NK-92 treated with Interleukin-12 subunit alpha and Interleukin-12 subunit beta, amount 100 ng/mL, for 24 hours (cell line): ENCODE measurements at places on chromosomes 4 and X.

DNA sequence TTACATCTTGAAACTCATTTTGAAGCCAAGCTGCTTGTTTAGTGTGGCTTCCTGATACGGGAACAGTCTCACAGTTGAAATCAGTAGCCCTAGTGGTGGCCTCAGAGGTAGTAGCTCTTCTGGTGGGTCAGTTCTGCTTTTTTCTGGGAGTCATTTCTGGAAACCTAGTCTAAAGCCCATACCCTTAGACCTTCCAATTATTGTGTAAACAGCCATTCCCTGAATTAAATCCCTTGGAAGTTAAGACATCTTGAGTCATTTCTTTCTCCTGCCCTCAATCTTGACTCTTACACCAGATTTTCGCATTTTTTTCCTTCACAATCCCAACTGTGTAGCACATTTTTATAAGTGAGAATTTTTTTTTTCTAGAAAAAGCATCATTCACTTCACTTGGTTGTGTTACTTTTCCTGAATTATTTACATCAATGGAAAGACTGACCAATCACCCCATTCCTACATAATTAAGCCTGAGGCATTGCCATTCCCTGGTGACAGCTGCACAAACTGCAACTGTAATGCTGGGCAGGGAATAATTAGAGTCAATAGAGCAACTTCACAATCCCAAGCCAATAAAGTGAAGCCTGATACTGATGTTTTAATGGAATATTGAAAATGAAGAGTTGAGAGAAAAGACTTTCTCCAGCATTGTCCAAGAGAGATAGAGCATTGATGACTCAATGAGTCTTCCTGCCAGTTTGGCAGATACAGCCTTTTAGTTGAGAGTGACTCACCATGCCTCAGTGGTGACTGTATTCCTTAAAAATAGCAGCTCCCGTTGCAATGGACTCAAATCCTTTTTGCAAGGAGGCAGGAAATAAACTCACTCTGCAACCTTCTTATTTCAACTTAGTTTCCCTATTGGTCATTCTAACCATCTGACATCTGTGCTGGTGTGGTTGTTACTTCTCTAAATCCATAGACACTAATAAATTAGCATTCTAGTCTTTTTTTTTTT, 13.0 kb upstream of the SEPSECS start:
- no peak for DNase-seq

- no peak for DNase-seq
These were observed 72.5 kb downstream of the ACOX3 start for GRCh38 chr4:8368061-8368481.

GRCh38 chr4:30716158-30716557, 4.0 kb upstream of the PCDH7 start:
- no peak for DNase-seq

GRCh38 chrX:68596871-68597270, 50.6 kb upstream of the STARD8 start:
- DNase-seq, result no peak

- DNase-seq, result no peak
These were observed 56.5 kb upstream of the CLNK start for GRCh38 chr4:10740891-10741620.

GRCh38 chr4:154720618-154721267, 23.1 kb upstream of the LRAT start:
- DNase-seq, result peak; percentile 5

DNA sequence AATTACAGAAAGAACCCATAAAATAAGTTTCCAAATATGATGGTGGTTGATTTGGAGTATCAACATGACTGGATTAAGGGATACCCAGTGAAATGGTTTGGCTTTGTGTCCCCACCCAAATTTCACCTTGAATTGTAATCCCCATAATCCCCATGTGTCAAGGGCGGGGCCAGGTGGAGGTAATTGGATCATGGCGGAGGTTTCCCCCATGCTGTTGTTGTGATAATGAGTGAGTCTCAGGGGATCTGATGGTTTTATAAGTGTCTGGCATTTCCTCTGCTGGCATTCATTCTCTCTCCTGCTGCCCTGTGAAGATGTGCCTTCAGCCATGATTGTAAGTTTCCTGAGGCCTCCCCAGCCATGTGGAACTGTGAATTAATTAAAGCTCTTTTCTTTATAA, 39.1 kb downstream of the WDFY3 start:
- DNase-seq, result no peak

DNA sequence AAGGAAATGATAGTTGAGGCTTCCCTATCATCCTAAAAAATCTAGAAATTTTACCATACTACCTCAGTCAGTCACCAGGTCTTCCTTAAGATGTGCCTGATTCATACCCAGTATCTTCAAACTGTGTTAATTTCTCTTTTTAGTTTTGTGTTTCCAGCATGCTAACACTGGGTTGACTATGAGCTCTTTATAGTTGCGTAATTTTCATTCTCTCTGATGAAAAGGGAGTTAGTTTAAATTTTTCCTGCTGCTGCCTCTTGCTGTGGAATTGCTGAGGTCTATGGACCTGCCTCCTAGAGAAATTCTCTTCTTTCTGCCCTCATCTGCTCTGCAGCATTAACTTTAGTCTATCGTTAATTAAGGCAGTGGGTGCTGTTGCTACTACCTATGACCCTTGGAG, 66.6 kb downstream of the BANK1 start:
- DNase-seq, result no peak

- no peak for DNase-seq
These were observed 1.3 kb downstream of the SHOX start for GRCh38 chrX:631802-632365.

- no peak for DNase-seq
These were observed 168.4 kb upstream of the TENM3 start for GRCh38 chr4:182074810-182075209.

DNA sequence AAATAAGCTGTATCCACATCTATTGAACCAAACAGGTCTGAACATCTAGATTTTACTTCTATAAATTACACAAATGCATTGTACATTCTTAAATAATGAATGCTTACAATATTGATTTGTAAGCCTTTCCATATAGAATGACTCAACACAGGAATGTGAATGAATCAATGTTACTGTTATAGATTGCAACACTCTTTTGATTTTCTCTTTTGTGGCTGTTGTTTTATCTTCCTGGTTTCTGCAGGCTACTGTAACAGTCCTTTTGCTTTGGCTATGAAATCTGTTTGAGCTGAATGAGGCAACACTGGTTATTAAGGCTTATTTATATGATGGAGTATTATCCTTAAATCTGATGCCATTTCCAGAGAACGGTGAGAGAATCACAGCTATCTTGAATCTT, 49.5 kb downstream of the GPR50 start:
- no peak for DNase-seq

GRCh38 chrX:42680666-42681065, 97.3 kb downstream of the PPP1R2C start:
- DNase-seq, result no peak

- DNase-seq, result no peak
These were observed 99.4 kb upstream of the PGRMC2 start for GRCh38 chr4:128386761-128387599.

- DNase-seq, result no peak
These were observed 88.7 kb upstream of the PGRMC2 start for GRCh38 chr4:128376303-128376702.

DNA sequence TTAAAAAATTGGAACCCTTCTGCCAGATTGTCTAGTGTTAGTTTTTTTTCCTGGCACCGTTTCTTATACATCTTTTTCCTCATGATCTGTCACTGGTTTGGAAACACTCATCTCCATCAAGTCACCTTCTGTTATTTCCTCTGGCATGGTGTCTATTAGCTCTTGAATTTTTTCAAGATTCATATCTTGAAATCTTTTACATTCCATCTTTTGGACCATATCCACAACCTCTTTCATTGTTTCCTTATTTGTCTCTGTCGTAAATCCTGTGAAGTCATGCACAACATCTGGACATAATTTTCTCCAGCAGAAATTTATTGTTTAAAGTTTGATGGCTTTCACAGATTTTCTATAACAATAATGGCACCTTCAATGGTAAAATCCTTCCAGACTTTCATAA, 10.2 kb upstream of the TMEM185A start:
- DNase-seq, result no peak

DNA sequence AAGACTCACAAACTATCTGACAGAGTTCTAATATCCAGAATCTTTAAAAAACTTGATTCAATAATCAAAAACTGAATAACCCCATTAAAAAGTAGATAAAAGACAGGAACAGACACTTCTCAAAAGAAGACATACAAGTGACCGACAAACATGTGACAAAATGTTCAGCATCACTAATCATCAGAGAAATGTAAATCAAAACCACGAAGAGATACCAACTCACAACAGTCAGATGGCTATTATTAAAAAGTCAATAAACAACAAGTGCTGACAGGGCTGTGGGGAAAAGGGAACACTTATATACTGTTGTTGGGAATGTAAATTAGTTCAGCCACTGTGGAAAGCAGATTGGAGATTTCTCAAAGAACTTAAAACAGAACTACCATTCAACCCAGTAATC, 138.1 kb upstream of the RASGEF1B start:
- no peak for DNase-seq

DNA sequence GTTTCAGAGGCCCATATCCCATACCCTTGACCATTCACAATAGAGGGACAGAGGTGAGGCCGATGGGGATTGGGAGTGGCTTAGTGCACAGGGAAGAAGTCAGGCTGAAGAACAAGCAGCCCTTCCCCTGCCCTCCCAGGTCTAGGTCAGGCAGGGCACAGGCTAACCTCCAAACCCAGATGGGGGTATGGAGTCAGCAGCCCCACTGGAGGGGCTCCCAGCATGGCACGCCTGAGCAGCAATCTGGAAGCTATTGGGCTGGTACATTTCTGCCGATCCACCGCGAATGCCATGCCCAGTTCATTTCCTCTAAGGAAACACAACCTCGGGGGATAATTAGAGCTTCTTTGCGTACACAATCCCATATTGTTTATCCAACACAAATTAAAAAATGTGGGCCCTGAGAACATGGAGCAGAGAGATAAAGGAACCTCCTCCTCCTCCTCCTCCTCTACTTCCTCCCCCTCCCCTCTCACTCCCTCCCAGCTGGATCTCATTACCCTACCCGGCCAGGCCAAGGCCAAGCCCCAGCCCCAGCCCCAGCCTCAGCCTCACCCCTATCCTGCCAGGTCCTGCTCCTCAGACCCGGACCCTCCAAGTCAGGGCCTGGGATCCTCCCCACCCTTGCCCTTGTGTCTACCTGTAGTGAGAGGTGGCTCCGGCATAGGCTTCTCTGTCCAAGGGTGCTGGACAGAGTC, 83.0 kb downstream of the PJA1 start:
- DNase-seq, result no peak

DNA sequence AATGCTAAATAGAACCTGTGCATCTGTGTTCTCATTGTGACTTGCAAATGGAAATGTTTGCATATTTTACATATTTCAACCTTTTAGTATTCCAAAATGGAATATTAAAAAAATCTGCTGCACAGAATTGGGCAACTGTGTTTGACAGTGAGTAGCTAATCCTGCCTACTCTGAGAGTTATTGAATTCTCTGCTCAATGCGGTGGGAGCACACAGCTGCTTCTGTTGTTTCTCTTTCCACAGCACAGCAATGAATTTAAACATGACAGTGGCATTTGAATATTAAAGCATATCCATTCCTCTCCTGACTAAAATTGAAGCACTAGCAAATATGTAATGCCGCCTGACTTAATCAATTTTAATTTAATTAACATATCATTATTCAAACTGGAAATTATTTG, 366.6 kb downstream of the GASK1B start:
- DNase-seq, result no peak

DNA sequence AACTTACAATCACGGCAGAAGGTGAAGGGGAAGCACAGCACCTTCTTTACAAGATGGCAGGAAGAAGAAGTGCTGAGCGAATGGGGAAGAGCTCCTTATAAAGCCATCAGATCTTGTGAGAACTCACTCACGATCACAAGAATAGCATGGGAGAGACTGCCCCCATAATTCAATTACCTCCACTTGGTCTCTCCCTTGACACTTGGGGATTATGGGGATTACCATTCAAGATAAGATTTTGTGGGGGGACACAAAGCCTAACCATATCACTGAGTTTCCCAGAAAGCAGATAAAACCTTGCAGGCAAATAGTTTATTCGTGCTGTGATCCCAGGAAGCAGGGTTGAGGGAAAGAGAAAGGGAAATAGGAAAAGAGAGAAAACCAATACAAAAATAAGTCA, 69.0 kb upstream of the GYPA start:
- no peak for DNase-seq

GRCh38 chr4:120225527-120225926, 158.9 kb upstream of the MAD2L1 start:
- DNase-seq, result no peak

DNA sequence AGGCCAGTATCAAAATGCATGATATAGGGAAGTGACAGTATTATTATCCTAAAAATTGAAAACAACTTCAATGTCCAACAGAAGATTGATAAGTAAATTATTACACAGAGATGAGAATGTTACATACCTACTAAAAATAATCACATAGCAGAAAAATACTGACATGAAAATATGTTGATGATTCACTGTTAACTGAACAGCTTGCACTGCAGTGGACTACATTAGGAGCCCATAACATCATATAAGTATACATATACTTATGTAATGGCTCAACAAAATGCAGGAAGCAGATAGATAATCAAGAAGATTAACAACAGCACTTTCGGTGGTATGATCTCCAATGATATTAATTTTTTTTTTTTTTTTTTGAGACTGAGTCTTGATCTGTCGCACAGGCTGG, 7.1 kb downstream of the CLOCK start:
- DNase-seq, result no peak

- DNase-seq, result no peak
These were observed 218.6 kb upstream of the HTR2C start for GRCh38 chrX:114365065-114365834.

DNA sequence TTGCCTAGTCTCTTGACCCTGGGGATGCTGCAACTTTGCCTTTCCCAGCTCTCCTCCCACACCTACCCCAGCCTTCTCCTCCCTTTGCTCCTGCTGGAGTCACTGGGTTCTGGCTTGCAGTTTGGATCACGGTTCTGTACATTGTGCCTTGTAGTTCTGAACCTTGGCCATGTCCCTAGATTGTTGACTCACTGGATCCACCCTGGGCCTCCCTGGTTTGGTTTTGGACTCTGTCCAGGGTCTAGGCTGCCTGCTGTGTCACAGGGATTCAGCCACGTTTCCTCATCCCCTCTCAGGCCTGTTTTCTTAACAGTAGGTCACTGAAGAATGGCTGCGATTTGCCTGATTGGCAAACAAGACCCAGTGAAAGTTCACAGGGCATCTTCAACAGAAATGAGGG, 11.5 kb upstream of the GABRE start:
- DNase-seq, result no peak

DNA sequence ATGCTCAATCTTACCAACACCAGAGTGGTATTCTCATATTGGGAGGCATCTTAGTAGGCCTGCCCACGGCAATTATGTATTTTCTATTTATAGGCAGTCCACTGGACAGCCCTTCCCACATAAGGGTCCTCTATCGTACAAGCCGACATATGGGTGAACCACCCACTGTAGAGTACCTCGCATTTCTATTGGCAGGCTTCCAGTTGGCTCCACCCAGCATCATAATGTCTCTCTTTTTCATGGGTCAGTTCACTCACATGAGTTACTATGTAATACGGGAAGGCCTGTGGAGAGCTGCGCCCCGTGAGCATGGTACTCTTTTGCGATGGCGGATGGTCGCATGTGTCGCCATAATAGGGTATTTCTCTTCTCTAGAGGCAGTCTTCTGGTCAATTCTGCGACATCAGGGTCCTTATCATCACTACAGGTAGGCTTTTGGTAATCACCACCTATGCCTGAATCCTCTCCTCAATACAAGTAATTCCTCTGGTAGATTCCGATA, 29.4 kb upstream of the FOXR2 start:
- no peak for DNase-seq
